ENCODE measurements at places on chromosomes 4 and X.

- DNase-seq: no peak
Observed at GRCh38 chr4:80189956-80190677, 7.2 kb upstream of the PRDM8 start.

DNA sequence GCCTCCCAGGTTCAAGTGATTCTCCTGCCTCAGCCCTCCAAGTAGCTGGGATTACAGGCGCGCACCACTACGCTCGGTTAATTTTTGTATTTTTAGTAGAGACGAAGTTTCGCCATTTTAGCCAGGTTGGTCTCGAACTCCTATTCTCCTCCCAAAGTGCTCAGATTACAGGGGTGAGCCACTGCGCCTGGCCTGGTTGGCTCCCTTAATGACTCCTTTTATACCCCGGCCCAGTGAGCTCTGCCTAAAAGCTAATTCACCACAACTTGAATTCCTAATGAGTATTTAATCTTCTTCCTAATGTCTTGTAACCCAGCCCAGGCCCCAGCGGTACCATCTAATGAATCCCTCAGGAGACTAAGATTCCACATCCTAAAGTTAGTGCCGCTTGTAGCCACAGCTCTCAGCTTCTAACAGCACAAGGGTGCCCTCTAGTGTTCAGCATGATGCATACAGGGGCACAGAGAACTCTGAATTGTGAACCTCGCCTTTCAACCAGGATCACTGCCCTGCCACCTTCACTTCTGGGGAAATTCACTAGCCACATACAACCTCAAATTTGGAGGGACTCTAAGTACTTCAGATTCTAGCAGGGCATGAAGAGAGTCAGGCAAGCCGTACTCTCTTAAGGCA lies 89.5 kb downstream of the OR13H1 start:
- DNase-seq: peak; percentile 40

DNA sequence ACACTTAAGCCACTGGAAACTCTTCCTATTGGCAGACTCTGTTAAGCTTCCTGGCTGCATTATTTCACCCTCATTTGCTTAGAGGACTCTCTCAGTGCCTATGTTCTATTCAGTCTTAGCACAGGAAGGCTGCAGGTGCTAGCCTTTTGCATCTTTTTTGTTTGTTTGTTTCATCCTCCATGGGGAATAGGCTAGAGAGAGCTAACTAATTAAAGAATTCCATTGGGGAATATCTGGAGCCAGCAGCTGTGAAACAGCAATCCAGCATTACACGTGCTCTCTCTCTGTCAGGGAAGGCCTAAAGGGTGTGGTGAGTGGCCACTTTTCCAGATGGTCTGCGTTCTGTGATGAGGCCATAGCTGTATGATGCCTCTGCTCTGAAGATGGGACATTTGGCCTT lies 633.6 kb downstream of the SPRY1 start:
- no peak for DNase-seq

- DNase-seq: no peak
Observed at GRCh38 chrX:39653691-39654090, 444.1 kb downstream of the BCOR start.

DNA sequence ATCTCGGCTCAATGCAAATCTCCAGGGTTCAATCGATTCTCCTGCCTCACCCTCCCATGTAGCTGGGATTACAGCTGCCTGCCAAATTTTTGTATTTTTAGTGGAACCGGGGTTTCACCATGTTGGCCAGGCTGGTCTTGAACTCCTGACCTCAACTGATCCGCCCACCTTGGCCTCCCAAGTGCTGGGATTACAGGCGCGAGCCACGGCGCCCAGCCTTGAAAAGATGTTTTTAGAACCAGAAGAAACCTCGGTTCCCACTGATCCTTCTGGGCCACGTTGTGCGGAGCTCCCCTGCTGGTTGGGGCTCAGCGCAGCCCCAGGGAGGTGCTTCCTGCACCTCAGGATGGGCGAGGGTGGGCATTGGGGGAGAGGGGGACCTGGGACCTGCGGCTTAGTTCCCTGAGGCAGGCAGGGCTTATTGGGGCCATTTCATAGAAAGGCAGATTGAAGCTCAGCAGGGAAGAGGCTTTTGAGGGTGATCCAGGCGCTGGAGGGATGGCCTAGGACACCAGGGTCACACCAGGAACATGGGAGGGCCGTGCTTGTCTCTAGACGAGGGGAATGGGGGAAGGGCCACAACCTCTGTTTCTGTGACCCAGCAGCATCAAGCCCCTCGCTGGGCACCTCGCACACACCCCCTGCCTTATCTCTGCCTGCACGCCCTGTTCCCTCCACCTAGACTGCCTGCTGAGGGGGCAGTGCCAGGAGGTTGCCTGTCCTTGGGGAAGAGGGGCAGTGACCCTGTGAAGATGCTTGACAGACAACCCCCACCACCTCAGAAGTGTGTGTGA lies 6.3 kb upstream of the ADD1 start:
- no peak for DNase-seq

All from CD4-positive, alpha-beta memory T cell (primary cell).